ENCODE measurements at places on chromosomes 6 and 20. TPM values are rescaled to one million over a fixed set of nuclear protein-coding genes. Genes with fewer than 3 reads are reported as not detected.

DNA sequence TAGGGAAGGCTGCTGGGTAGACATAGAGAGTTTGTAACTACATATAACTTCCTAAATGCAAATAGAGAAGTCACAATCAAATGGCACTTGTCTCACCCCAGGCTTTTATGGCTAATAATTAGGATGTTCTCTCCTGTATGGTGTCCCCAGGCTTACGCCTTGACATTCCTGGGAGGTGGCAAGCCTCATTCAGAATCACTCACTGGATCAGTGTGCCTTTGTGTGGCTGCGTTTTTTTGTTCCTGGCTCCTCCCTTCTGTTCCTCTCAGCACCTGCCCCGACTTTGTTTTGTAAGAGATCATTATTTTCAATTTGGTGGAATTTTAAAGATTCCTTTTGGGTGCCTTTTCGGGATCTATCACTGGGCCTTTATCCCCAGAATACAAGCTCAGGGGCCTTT lies 5.7 kb downstream of the LAMP5 start:
- DNase-seq: no peak

DNA sequence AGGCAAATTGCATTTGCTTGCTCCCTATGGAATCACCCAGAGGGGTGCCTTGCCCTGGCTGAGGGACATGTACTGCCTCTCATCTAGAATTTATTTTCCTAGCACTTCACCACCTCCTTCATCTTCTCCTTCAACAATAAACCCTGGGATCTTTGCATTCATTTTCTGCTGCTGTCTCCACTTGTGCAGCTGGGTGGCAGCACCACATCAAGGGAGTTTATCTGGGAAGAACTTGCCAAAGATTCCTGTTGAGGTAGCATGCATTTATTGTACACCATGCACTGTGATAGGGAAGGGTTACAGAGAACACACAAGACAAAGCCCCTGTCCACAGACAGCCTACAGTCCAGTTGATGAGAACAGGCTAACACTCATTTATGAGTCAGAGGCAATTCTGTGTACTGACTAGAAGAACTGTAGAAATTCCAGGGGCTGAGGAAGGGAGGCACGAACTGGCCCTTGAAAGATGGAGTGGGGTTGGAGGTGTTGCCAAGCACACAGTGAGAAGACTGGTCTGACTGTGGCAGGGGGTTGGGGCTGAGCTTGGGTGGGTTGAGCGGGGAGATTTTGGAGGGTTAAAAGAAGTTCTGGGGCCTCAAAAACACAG lies 17.5 kb downstream of the C20orf173 start:
- peak; percentile 10 for DNase-seq

GRCh38 chr20:45416917-45417316 lies 976 bp downstream of the PIGT start:
- DNase-seq: no peak

GRCh38 chr6:104829183-104829958 lies 30.3 kb downstream of the HACE1 start:
- no peak for DNase-seq

GRCh38 chr6:42176981-42177380 lies 3.8 kb downstream of the GUCA1A start:
- no peak for DNase-seq

DNA sequence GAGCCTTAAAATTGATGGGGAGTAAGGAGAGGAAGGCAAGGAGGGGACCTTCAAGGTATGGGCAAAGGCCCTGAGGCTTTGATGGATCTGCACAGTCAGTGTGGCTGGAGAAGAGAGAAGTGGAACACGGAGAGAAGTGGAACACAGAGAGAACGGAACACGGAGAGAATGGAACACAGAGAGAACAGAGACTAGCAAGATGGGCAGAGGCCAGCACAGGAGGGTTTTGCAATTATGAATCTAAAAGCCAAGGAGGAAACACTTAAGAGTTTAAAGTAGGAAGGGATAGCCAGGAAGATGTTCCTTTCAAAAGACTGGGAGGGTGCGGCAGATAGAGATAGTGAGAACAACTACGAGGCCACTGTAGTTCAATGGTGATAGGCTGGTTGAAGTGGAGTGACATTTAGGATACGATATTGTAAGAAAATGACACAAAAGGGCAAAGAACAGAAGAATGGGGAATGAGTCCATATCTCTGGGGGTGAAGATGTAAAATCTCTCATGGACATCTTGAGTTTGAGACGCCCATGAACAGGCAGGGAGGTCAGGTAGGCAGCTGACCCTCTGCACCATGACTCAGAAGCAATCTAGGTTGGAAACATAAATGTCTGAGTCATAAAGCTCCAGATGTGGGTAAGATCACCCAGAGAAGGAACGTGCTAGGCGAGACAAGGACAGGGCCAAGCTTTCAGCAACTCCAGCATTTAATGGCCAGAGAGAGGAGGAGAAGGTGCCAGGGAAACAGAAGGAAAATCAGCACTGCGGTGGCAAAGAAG lies 25.4 kb downstream of the ZMYND8 start:
- peak; percentile 53 for DNase-seq

DNA sequence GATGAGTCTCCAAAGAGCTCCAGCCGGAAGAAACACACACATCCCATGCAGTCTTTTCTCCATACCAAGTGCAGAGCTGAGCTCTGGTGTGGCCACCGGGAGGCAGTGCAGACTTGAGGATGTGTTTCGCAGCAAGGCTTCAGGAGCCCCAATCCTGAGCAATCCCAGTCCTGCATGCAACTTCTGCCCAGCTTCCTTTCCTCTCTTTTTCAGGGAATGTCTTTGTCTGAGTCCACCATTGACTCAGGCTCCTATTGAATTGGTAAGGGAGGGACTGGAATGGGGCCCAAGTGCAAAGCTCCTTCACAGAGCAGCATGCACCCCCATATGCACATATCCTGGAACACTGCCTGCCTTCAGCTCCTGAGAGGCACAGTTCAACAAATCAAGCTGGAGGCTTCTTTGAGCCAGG lies 50.5 kb upstream of the ASIP start:
- peak; percentile 82 for DNase-seq

- DNase-seq: no peak
Observed at GRCh38 chr20:13341737-13342393, 120.8 kb downstream of the ISM1 start.

DNA sequence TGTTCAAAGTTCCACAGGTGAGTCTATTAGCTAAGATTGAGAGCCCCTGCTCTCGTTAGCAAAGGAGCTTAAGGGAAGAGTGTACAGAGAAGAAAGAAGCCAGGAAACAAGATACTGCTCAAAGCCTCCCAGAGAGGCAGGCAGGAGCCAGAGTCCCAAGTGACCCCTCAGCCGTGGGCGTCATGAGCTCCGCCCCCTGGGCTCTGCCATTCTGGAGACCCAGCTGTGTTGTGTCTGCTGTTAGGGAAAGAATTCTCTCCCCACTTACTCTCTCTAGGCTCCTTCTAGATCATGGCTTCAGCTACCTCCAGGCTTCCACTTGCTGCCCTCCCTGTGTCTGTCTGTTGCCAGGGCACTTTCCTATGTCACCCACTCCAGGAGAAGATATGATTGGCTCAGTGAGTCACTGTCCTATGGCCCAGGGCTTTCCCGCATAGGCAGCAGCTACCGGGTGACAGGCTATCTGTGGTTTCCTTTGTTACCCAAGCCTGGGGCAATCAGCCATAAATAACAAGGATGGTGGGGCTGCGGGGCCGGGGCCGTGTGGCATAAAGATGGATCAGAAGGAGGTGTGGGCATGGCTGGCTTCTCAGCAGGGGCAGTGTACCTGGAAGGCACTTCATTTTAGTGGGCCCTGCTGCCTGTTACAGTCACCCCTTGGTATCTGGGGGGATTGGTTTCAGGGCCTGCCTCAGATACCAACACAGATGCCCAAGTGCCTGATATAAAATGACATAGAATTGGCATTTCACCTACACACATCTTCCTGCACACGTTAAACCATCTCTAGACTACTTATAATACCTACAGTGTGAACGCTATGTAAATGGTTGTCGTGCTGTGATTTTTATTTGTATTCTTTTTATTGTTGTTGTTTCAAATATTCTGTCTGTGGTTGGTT lies 118.9 kb downstream of the ARMC2 start:
- DNase-seq: no peak

DNA sequence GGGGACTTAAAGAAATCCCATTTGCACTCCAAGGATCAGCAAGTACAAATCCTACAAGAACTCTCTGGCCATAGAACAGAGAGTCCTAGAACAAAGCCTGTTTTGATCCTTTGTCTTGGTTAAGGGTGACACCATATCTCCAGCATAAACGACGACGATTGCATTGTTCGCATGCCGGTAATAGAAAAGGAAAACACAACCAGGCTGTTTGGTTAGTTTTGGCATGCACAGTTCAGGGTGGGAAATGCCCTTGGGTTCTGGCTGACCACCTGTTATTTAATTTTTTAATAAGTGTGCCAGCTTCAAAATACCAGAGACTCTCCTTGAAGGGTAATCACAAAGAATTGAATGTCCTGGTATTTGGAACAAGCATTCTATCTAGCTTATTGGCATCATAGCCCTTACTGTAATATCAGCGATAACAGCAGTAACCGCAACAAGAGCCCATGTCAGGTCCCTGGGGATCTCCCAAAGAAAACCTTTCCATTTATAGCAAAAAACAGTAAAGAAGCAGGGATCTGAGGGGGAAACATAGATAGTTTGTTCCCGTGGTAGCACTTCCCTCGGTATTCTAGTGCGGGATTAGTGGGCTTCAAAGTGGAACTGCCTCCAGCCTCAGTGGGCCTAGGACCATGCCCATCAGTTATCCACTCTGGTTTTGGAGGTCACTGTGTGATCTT lies 77.1 kb downstream of the TMEM170B start:
- no peak for DNase-seq

DNA sequence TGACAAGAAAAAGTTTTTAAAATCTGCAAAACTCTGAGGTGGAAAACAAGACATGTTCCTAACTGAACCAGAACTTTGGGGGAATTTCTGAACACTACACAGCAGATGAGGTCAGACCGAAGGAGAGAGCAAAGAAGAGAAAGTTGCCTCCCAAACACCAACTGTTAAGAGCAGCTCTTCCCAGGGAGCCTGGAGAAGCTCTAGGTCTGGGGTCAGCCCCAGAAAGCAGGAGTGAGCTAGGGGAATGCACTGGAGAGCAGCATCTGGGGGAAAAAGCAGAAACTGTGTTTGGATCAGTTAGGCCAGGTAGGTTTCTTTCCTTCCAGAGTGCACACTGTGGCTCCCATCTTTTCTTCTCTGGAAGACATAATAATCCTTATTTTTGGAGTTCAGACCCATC lies 41.3 kb downstream of the FKBP5 start:
- no peak for DNase-seq

- no peak for DNase-seq
Observed at GRCh38 chr6:139730340-139730974, 356.0 kb upstream of the CITED2 start.

- no peak for DNase-seq
Observed at GRCh38 chr6:86331265-86331840, 606.0 kb upstream of the HTR1E start.

DNA sequence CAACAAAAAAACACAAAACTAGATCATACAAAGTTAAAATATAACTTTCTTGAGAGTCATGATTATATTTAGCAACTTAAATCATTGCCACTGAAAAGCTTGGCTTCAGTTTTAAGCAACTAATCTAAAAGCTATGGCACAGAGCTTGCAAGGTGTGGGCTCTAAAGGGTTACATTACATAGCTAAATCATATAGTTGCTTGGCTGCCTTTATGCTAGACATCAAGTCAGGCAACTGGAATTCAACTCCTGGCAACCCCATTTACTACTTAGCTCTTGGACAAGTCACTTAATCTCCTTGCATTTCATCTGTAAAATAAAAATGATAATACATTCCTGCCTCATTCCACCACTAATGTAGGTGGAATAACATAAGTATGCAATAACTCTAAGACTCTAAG lies 40.9 kb upstream of the GCM1 start:
- DNase-seq: no peak

- no peak for DNase-seq
Observed at GRCh38 chr6:160667639-160668481, 3.8 kb upstream of the LPA start.

DNA sequence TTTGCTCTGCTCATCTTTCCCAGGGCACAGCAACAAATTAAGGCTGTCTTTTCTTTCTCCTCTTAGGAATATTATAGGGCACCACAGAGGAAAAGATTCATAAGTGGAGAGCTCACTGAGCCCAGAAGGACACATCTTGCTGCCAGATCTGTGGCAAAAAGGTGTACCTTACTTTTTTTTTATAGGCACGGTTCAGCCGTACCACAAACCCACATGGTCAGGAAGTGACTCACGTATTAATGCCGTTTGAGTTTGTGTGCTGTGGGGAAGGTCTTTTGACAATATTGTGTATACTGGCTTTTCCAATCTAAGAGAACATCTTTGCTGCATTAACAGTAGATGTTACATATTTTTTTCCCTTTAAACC lies 28.4 kb downstream of the PAQR8 start:
- no peak for DNase-seq

GRCh38 chr6:145204301-145204700 lies 531.0 kb downstream of the EPM2A start:
- DNase-seq: no peak

- DNase-seq: no peak
Observed at GRCh38 chr6:144619966-144620365, 334.8 kb downstream of the UTRN start.

DNA sequence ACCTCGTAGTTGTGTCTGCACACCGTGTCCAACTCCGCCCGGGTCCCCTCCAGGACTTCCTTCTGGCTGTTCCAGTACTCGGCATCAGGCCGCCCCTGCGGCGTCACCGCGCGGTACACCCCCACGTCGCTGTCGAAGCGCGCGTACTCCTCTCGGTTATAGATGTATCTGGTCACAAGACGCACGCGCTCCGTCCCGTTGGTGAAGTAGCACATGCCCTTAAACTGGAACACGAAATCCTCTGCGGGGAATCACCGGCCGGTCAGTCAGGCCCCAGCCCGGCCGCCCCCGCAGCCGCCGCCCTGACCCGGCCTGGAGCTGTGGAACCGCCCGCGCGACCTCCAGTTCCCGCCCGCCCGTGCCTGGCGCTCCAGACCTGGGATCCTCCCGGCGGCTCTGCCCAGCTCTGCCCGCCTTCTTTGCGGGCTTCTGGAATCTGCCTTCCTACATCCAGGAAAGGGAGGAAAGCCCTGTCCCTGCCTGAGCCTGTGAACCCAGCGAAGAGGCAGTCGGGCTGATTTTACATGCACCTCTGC lies 1.6 kb downstream of the HLA-DQB1 start:
- peak; percentile 77 for DNase-seq

GRCh38 chr6:90284236-90285041 lies 12.2 kb downstream of the BACH2 start:
- no peak for DNase-seq

GRCh38 chr6:82419132-82419581 lies 55.5 kb downstream of the TPBG start:
- DNase-seq: no peak

GRCh38 chr6:140271759-140272377 lies 897.4 kb upstream of the CITED2 start:
- DNase-seq: no peak

Gene CDSN
- not detected for total RNA-seq

Gene TRPC4AP
- total RNA-seq: 53.4 TPM

Gene RBL1
- total RNA-seq: 5.6 TPM

Gene RAD21L1
- not detected for total RNA-seq

Gene NKX2-2
- not detected for total RNA-seq

Gene PSORS1C2
- not detected for total RNA-seq
